T-helper 1 cell treated with Interleukin-12 subunit alpha and Interleukin-12 subunit beta and Interleukin-4 antibody, amounts not matched to agents 30 ng/mL and 1 ng/mL, for 36 hours (primary cell): ENCODE measurements at places on chromosomes 16 and 17. TPM values are rescaled to one million over a fixed set of nuclear protein-coding genes. Genes with fewer than 3 reads are reported as not detected.

SULT1A1 gene
- total RNA-seq = 5.8 and 6.4 TPM in 2 replicates

ADGRG3 gene
- total RNA-seq = not detected in 2 replicates

TAC4 gene
- not detected in 2 replicates for total RNA-seq

MT1A gene
- 1.0 TPM in 1 of 2 replicates, not detected in the other for total RNA-seq

MYL11 gene
- not detected in 2 replicates for total RNA-seq

MMP28 gene
- not detected in 2 replicates for total RNA-seq

CTRB1 gene
- total RNA-seq = not detected in 2 replicates
